ENCODE measurements at places on chromosomes 1 and 21.
A peak's percentile ranks its signal among the peaks of the same experiment; 100 is the strongest.

- DNase-seq: no peak
- H3K4me3 ChIP-seq: no peak overlapping the region
- H3K27ac ChIP-seq: no peak overlapping the region
- H3K36me3 ChIP-seq: no peaks in the 10 kb centered on the region
Measured at GRCh38 chr1:65180977-65181376, 33.0 kb downstream of the AK4 start.

- no peak overlapping the region for H3K4me3 ChIP-seq
- H3K27ac ChIP-seq: no peak overlapping the region
- DNase-seq: no peak
- peaks cover 10% of the 10 kb centered on the region for H3K4me1 ChIP-seq
- H3K36me3 ChIP-seq: no peaks in the 10 kb centered on the region
Measured at GRCh38 chr1:220892997-220893700, 13.9 kb downstream of the HLX start.

- DNase-seq: no peak
- no peaks in the 10 kb centered on the region for H3K4me1 ChIP-seq
- H3K4me3 ChIP-seq: no peak overlapping the region
Measured at GRCh38 chr1:74681001-74681400, 7.4 kb upstream of the ERICH3 start.

DNA sequence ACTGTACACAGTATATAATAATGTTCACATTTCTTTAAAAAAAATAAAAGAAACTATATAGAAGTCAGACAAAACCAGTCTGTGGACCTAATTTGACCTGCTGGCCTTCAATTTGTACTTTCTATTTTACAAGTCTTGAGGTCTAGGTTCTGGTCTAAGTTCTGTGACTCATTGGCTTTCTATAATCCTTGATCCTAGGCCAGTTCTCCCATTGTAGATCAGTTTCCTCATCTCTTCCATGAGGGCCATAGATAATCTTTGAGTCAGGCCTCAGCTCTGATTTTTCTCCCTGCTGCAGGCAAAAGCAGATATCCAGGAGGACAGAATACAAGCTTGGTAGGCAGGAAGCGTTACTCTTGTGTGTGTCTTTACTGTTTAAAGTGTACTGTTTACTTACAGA lies 603.7 kb upstream of the CAMK1G start:
- no peak overlapping the region for H3K4me3 ChIP-seq
- H3K4me1 ChIP-seq: no peaks in the 10 kb centered on the region
- H3K36me3 ChIP-seq: no peaks in the 10 kb centered on the region

DNA sequence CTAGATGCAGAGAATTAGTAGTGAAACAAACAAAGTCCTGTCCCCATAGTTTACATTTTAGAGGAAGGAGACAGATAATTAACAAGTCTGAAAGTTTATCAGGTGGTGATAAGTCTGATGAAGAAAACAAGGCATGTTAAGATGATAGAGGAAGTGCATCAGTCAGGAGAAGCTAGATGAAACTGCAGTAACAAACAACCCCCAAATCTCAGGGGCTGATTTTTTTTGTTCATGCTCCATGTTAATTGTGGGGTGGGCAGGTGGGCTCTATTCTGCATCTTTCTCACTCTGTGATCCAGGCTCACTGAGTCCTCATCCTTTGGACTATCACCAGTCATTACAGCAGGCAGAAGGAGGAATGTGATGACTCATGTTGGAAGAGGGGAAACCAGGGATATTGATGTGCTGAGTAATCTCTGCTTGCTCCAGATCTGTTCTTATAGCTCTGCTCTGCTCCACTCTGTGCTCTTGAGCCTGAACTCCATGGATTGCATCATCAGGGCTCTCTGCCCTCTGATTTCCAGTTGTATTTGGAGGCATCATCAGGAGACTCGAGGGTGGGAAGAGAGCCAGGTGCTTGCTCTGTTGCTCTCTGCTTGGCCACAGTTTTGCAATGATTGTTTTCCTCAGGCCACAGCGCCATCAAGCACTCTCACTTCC lies 166.9 kb downstream of the IER5 start:
- no peaks in the 10 kb centered on the region for H3K27me3 ChIP-seq
- H3K4me1 ChIP-seq: no peaks in the 10 kb centered on the region
- no peak for DNase-seq
- H3K4me3 ChIP-seq: no peak overlapping the region

GRCh38 chr1:27821761-27822315 lies 8.7 kb upstream of the PPP1R8 start:
- no peaks in the 10 kb centered on the region for H3K4me1 ChIP-seq
- H3K27me3 ChIP-seq: no peaks in the 10 kb centered on the region
- H3K4me3 ChIP-seq: no peak overlapping the region
- peaks cover 13% of the 10 kb centered on the region for H3K36me3 ChIP-seq
- no peak for DNase-seq

- H3K4me3 ChIP-seq: no peak overlapping the region
- H3K27me3 ChIP-seq: no peaks in the 10 kb centered on the region
- no peak for DNase-seq
- H3K36me3 ChIP-seq: no peaks in the 10 kb centered on the region
- no peaks in the 10 kb centered on the region for H3K4me1 ChIP-seq
- no peak overlapping the region for H3K27ac ChIP-seq
Measured at GRCh38 chr1:224739303-224739996, 123.3 kb downstream of the CNIH3 start.

DNA sequence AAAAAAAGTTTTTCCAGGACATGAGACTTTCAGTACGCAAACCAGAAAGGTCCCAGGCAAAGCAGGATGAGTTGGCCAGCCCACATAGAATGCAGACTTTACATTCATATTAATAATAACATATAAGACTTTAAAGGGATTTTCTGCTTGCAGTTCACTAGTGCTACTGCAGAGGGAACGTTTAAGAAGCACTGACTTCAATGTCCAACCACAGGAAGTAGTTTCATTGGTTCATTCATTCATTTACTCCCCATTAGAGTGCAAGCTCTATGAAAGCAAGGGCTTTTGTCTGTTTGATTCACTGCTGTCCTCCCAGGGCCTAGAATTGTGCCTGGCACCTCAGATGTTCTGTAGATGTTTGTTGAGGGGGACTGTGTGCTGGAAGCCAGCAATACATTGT lies 11.8 kb upstream of the SERINC2 start:
- peaks cover 6% of the 10 kb centered on the region for H3K4me1 ChIP-seq
- no peak overlapping the region for H3K27ac ChIP-seq
- peak; percentile 24 for DNase-seq
- H3K36me3 ChIP-seq: no peaks in the 10 kb centered on the region

- peak; percentile 9 for DNase-seq
- no peak overlapping the region for H3K27ac ChIP-seq
- no peaks in the 10 kb centered on the region for H3K36me3 ChIP-seq
Measured at GRCh38 chr21:31103163-31103562, 64.9 kb upstream of the KRTAP19-8 start.

- peak overlapping the region; percentile 39 for H3K27ac ChIP-seq
- H3K4me1 ChIP-seq: peaks cover 18% of the 10 kb centered on the region
- no peaks in the 10 kb centered on the region for H3K27me3 ChIP-seq
Measured at GRCh38 chr1:67892476-67893125, 59.3 kb upstream of the GNG12 start.

- no peaks in the 10 kb centered on the region for H3K36me3 ChIP-seq
- no peak overlapping the region for H3K4me3 ChIP-seq
- no peak for DNase-seq
- H3K4me1 ChIP-seq: no peaks in the 10 kb centered on the region
Measured at GRCh38 chr1:222463059-222463730, 84.7 kb downstream of the HHIPL2 start.

DNA sequence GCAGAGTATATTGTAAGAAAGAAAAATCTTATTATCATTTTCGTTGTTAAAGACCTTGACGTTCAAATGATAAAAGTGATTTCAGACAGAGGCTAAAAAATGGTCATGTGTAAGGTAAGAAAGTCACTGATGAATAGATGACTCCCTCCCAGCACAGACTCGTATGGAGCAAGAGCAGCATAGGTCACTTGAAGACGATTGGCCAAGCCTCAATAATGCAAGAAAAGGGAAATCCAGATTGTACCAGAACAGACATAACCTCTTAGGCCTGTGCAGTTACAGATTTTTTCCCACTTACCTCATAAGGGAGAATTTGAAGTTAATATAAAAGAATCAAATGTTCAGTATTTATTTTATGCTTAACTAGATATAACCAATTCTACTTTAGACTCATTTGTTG lies 16.3 kb upstream of the OLFML2B start:
- no peak overlapping the region for H3K4me3 ChIP-seq
- peaks cover 4% of the 10 kb centered on the region for H3K4me1 ChIP-seq
- no peaks in the 10 kb centered on the region for H3K27me3 ChIP-seq

DNA sequence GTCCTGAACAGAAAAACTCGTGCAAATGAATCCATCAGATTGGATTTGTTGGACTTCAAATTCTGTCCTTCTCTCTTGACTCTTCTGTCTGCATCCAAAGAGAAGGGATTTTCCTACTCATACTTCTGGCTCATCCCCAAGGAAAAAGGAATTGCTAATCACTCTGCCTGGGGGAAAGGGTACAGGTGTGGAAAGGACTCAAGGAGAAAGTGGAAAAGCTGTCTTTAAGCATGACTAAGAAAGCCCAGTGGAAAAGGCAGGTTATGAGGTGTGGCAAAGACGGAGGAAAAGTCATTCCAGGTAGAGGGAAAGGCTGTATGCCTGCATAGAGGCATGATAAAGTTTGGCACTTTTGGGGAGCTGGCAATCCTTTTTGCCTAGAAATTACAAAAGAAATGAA lies 43.4 kb downstream of the PTGS2 start:
- H3K27me3 ChIP-seq: no peaks in the 10 kb centered on the region
- H3K36me3 ChIP-seq: no peaks in the 10 kb centered on the region
- no peaks in the 10 kb centered on the region for H3K4me1 ChIP-seq
- H3K4me3 ChIP-seq: no peak overlapping the region

- H3K4me1 ChIP-seq: peaks cover 5% of the 10 kb centered on the region
- peak; percentile 50 for DNase-seq
- no peaks in the 10 kb centered on the region for H3K36me3 ChIP-seq
- peak overlapping the region; percentile 58 for H3K27ac ChIP-seq
- H3K4me3 ChIP-seq: no peak overlapping the region
Measured at GRCh38 chr1:198932351-198932991, 293.6 kb downstream of the PTPRC start.

DNA sequence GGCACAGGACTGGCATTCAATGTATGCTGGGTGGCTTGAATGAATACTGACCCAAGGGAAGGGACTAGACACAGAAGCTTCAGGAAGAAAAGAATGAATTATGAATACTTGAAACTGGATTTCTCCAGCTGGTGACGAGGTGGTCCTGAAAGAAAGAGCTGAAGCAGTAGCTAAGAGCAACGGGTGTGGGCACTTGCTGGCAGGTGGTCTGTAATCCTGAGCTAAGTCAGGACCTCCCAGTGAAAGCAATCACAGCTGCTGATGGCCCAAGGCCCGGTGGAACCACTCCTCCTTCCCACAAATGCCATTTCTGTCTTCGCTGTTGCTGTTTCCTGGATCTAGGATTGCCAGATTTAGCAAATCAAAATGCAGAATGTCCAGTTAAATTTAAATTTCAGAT lies 47.0 kb downstream of the NEK2 start:
- no peaks in the 10 kb centered on the region for H3K36me3 ChIP-seq
- no peak overlapping the region for H3K4me3 ChIP-seq
- no peaks in the 10 kb centered on the region for H3K4me1 ChIP-seq
- H3K27me3 ChIP-seq: no peaks in the 10 kb centered on the region

DNA sequence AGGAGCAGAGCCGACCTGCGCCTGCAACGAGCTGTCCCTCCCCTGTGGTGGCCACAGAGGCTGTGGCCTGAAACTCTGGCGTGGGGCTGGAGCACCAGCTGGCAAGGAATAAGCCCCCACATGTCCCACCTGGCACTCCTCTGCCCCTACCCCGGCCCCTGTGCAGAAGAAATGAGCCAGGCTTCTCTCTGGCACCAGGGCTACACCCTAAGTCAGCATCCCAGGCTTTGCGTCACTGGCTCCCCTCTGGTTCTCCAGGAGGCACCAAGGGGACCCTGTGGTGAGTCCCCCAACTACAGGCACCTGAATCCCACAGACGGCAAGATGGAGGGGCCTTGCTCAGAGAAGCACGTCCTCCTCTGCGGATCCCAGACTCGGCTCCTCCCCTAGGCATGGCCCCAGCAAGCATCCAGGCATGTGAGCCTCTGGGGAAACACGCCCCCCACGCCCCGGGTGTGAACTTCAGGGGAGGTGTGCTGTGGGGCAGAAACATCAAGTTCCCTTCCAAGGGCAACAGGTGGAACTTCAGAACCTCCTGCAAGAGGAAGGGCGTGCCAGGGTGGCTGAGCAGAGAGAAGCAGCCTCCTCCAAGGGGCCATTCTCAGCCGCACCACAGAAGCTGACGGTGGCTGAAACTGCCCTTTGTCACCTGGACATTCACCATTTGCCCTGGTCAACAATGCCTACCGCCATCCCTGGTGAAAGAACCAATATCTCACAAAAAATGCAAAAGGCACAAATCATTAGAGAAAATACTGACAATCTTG lies 2.9 kb downstream of the KRTAP10-7 start:
- H3K4me3 ChIP-seq: no peak overlapping the region
- no peaks in the 10 kb centered on the region for H3K36me3 ChIP-seq
- no peak overlapping the region for H3K27ac ChIP-seq
- no peak for DNase-seq
- H3K4me1 ChIP-seq: no peaks in the 10 kb centered on the region

GRCh38 chr21:26107429-26107828 lies 63.1 kb downstream of the APP start:
- no peak overlapping the region for H3K4me3 ChIP-seq
- no peak for DNase-seq
- H3K36me3 ChIP-seq: peaks cover 9% of the 10 kb centered on the region

- H3K27ac ChIP-seq: no peak within 1 kb of the TSS
- DNase-seq: peak; percentile 43
- no peaks in the 10 kb centered on the region for H3K36me3 ChIP-seq
- peak within 1 kb of the TSS; percentile 67 for H3K4me3 ChIP-seq
Measured at GRCh38 chr1:27872059-27872801, at the start of gene THEMIS2. Gene THEMIS2, plus strand, starts transcription at chr1:27872544. Its CDS starts 28 bp downstream, at chr1:27872572.

GRCh38 chr1:168235548-168235885 lies 9.7 kb downstream of the SFT2D2 start:
- peak; percentile 26 for DNase-seq
- H3K27ac ChIP-seq: no peak overlapping the region
- H3K27me3 ChIP-seq: no peaks in the 10 kb centered on the region
- peaks cover 2% of the 10 kb centered on the region for H3K4me1 ChIP-seq

GRCh38 chr1:232057217-232057895 lies 430.8 kb downstream of the DISC1 start:
- H3K4me3 ChIP-seq: no peak overlapping the region
- no peaks in the 10 kb centered on the region for H3K27me3 ChIP-seq
- no peak for DNase-seq
- no peaks in the 10 kb centered on the region for H3K36me3 ChIP-seq
- H3K27ac ChIP-seq: no peak overlapping the region
- H3K4me1 ChIP-seq: no peaks in the 10 kb centered on the region

DNA sequence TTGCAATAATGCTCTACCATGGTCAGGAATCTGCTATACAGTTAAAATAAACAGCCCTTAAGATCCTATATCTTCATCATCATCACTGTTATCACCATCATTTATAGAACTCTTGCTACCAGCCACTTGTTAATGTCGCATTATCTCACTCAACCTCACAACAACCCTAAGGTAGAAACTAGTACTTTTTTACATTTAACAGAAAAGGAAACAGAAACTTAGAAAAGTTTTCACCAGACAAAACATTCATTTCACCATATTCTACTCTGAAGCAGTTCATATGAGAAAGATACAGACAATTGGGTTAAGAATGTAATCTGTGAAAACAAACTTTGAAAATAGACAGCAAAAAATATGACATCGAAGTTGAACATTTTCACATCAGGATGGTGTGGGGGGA lies 262.6 kb downstream of the ATG4C start:
- H3K4me3 ChIP-seq: no peak overlapping the region
- DNase-seq: no peak
- H3K4me1 ChIP-seq: no peaks in the 10 kb centered on the region
- H3K36me3 ChIP-seq: no peaks in the 10 kb centered on the region
- H3K27me3 ChIP-seq: no peaks in the 10 kb centered on the region

- no peak overlapping the region for H3K27ac ChIP-seq
- H3K36me3 ChIP-seq: no peaks in the 10 kb centered on the region
- H3K4me1 ChIP-seq: no peaks in the 10 kb centered on the region
Measured at GRCh38 chr1:24486331-24487065, 16.1 kb upstream of the RCAN3 start.

All from trophoblast cell (in vitro differentiated cells and primary cell).